ENCODE measurements at places on chromosomes 2 and 18. TPM values are rescaled to one million over a fixed set of nuclear protein-coding genes. Genes with fewer than 3 reads are reported as not detected.

DNA sequence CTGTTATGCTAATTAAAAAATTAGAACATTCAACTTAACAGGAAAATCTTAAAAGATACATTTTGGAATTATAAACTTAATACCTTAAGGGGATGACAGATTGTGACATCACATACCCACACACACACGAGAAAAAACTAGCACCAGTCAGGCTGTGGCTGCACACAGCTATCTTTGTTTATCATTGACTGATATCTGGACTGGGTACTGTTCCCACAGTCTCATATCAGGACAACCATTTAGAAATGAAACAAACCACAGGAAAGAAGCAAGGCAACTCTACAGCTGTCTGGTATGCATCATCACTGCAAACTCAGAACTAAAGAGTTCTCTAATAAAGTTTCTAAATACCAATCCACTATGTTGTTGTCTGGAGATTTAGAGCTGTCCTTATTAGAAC, 210.9 kb upstream of the SMAD7 start:
- DNase-seq = no peak

GRCh38 chr2:207792244-207792785, 22.6 kb upstream of the FZD5 start:
- DNase-seq = no peak

DNA sequence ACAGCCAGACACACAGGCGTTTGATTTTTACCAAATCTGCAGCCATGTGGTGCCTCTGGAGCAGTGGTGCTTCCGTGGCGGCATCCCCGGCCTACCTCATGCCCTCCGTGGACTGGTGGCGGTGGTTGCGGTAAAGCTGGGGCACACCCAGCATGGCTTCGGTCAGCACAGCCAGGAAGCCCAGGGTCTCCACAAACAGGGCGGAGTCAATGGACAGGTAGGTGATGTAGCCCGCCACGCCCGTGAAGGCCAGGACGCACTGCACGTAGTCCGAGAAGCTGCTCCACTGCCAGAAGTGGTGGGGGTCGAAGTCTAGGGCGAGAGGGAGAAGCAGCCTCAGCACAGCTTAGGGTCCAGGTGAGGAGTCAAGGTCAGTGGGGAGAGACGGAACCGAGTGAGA, 32.4 kb downstream of the SLC66A2 start:
- DNase-seq = no peak

SMYD1 gene
- not detected for total RNA-seq

- DNase-seq = no peak
Measured at GRCh38 chr2:45913539-45913938, 262.1 kb downstream of the PRKCE start.

- no peak for DNase-seq
Measured at GRCh38 chr2:9297807-9298206, 91.2 kb downstream of the ASAP2 start.

- DNase-seq = no peak
Measured at GRCh38 chr18:76486038-76486437, 9.0 kb downstream of the ZNF516 start.

DNA sequence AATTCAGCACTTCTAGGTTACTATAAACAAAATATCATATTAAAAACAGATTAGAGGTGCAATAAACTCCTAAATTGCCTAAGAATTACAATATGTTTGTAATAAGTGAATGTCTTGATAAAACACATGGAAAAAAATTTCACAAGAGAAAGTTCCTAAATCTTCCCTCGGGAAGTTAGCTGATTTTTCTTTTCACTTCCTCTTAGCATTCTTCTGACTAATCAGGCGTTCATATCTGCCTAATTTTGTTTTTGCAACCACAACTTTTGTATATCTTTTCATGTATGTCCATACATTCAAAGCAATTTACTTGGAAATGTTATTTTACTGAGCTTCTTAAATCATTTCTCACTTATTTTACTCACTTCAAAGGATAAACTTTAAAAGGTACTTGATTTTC, 88.5 kb downstream of the RTTN start:
- no peak for DNase-seq

SCG2 gene
- 0.56 TPM for total RNA-seq

GRCh38 chr2:231198291-231199173, at the start of gene ARMC9:
TSS of gene ARMC9 (plus strand) at chr2:231198631. CDS start at chr2:231206239, 7,608 bp downstream.
- DNase-seq = no peak

DNA sequence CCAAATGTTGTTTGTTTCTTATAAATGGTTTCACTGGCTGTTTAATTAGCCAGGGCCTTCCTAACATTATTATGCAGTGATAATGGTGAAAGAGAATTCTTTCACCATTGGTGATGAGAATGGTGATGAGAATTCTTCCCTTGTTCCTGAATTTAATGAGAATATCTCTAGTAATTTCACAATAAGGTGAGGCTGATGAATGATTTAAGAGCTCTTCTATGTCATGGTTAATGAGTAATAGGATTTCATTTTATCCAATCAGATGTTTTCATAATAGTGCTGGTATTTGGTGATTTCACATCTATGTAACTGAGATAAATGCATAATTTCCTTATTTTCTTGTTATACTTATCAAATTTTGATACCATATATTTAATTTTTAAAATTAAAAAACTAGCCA, 535.7 kb upstream of the ZEB2 start:
- DNase-seq = no peak

- DNase-seq = no peak
Measured at GRCh38 chr2:240196716-240197461, 56.4 kb upstream of the OTOS start.

TXNL1 gene
- total RNA-seq = 52.8 TPM

- no peak for DNase-seq
Measured at GRCh38 chr18:72456802-72457201, 87.3 kb downstream of the CBLN2 start.

CCDC141 gene
- total RNA-seq = 4.8 TPM

- DNase-seq = no peak
Measured at GRCh38 chr2:151819920-151820319, 8.3 kb downstream of the ARL5A start.

ZC3H6 gene
- 10.6 TPM for total RNA-seq

GRCh38 chr2:29942711-29943110, 21.3 kb upstream of the ALK start:
- no peak for DNase-seq

DNA sequence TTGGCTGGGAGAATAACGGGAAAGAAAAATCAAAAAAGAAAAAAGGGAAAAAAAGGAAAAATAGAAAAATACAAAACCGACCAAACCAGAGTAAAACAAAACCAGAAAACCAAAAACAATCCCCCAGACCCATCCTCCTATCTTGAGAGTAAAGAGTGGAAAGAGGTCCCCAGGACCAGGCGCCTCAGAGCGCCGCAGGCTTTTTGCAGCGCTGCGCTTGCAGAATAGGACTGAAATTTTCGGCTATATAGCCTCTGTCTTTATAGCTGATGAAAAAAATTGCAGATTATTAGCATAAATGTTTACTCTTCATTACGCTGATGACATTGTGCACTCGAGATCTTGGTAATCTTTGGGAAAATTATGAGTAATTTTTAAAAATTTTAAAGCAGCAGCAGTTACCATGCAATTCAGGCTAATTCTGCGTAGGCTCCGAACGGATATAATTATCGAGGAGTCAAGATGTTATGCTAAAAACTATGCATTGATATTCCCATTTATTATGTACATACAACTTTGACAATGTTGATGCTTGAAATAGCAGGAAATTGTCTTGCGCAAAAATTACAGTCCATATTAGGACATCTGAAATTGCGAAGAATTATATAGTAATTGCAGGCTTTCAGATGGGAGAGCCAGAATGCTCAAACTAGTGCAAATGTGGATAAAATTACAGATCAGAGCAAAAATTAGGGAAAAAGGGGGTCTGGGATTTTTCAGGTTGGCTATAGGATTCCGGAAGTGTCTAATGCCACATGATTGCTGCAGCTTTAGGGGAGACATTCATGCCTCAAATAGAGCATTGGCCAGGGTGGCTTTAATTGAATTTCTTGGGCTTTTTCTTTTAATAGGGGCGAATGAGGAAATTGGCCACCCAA, 8.3 kb downstream of the DLX1 start:
- no peak for DNase-seq

GRCh38 chr2:176068419-176068832, 15.3 kb downstream of the EVX2 start:
- DNase-seq = no peak

DNA sequence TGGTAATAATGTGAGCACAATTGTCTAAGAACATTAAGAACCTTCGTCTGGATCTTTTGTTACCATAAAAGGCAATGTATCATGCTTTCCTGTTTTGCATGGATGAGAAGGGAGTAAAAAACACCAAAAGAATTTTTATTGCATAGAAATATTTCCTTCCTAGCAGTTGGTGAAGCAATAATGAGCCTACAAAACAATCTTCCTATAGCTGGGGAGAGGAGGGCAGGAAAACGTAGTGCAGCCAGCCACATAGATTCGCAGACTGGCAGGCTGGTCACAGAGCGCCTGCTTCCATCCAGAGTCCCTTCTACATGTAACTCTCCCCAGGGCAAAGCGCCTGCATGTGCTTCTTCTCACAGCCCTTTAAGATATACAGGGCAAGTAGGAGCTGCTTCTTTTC, 190.4 kb downstream of the BABAM2 start:
- no peak for DNase-seq

DNA sequence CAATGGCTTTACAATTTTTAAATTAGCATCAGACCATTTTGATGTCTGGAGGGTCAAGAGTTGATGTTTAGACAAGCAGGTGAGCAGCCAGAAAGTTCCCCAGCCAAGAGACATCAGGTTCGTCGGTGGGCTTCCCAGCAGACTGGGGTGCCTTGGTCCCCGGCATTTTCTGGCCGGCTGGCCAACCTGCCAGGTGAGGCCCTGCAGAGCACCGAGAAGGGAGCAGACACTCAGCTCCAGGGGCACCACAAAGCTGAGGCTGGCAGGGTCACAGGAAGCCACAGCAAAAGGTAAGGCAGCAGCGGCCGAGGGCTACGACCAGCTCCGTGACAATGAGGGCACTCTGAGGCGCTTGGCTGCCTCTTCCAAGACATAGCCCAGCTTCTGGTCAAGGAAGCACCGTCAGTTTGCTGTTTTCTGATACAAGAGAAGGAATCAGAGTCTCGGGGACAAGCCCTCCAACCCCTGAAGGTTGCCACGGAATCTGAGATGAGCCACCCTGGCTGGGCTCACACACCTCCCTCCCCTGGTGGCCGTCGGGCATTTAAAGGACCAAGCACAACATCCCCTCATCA, 229.0 kb downstream of the MGAT5 start:
- DNase-seq = no peak

TFCP2L1 gene
- total RNA-seq = 3.4 TPM

GRCh38 chr2:188600536-188601210, 309.0 kb downstream of the GULP1 start:
- DNase-seq = no peak

GRCh38 chr18:46485675-46486194, 171.3 kb downstream of the LOXHD1 start:
- DNase-seq = no peak

CIB4 gene
- total RNA-seq = not detected

- no peak for DNase-seq
Measured at GRCh38 chr2:118089139-118089800, 999 bp downstream of the INSIG2 start.

GRCh38 chr2:97765933-97766332, 52.6 kb downstream of the ZAP70 start:
- no peak for DNase-seq

RASGRP3 gene
- 22.1 TPM for total RNA-seq

GPAT2 gene
- total RNA-seq = 6.9 TPM

TDRD15 gene
- 0.14 TPM for total RNA-seq

DOCK10 gene
- 53.0 TPM for total RNA-seq

DNA sequence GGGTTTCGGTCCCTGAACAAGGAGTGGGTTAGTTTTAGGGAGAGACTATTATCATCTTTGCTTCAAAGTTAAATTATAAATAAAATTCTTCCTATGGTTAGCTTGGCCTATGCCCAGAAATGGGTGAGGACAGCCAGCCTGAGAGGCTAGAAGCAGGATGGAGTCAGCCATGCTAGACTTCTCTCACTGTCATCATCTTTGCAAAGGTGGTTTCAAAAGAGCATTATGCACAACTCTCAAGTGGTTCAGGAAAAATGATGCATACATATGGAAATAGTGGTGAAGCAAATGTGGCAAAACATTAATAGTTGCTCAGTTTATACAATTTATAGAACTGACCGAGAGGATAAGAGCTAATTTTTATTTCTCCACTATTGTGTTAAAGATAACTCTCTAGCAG, 283.9 kb upstream of the FBXO11 start:
- no peak for DNase-seq

- DNase-seq = no peak
Measured at GRCh38 chr18:28113271-28114029, 63.5 kb downstream of the CDH2 start.

DNA sequence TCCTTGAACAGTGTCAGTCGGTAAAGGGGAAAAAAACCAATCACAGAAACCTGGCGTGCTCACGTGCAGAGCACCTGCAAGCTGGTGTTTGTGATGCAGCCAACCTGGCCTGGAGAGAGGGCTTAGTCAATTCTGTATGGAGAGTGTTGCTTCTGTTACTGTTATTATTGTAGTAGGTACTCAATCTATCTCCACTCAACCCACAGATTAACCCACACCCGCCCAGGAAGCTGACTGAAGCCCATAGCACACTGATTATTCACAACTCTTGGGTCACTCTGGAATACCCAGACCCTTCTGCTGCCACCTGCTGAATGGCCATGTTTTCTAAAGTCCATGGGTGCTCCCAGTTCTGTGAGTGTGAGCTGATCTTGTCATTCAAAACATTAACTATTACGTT, 53.9 kb downstream of the TNFRSF11A start:
- no peak for DNase-seq

GRCh38 chr2:85215448-85216401, 82.5 kb downstream of the TCF7L1 start:
- DNase-seq = no peak

ATG16L1 gene
- 21.8 TPM for total RNA-seq

PLB1 gene
- 19.2 TPM for total RNA-seq

DNA sequence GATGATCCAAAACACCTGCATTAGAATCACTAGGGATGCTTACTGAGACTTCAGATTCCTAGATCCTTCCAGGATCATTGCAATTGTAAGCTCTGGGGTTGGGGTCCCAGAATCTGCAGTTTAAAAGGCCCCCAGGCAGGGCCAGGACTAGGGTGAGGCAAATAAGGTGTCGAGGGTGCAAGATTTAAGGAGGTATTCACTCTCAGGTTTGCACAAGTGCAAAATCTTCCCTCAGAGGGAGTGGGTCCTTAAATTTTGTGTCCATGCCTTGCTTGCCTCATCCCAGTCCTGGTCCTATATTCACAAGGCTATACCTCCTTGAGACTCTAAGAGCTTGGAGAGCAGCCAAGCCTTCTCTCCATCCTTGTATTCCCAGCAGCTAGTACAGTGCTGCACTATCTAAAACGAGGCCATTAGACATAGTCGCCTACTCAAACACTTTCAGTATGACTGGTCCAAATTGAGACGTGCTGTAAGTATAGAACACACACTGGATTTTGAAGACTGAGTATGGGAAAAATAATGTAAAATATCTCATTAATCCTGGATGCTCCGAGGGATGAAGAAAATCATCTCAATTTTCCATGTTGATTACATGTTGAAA, 31.6 kb upstream of the MREG start:
- no peak for DNase-seq

ABCG8 gene
- not detected for total RNA-seq
